Naive thymus-derived CD4-positive, alpha-beta T cell (primary cell): ENCODE measurements at places on chromosomes 7 and 10. TPM values are rescaled to one million over a fixed set of nuclear protein-coding genes. Genes with fewer than 3 reads are reported as not detected.

- no peak for DNase-seq
These were observed 111.4 kb upstream of the ZEB1 start for GRCh38 chr10:31207636-31208035.

The TNS3 gene
- total RNA-seq: 38.3 TPM

The PRSS37 gene
- total RNA-seq: not detected

- DNase-seq: no peak
These were observed 147.1 kb downstream of the LYZL1 start for GRCh38 chr10:29435809-29436501.

GRCh38 chr7:41449694-41450093 is 253.2 kb downstream of the INHBA start:
- DNase-seq: no peak

DNA sequence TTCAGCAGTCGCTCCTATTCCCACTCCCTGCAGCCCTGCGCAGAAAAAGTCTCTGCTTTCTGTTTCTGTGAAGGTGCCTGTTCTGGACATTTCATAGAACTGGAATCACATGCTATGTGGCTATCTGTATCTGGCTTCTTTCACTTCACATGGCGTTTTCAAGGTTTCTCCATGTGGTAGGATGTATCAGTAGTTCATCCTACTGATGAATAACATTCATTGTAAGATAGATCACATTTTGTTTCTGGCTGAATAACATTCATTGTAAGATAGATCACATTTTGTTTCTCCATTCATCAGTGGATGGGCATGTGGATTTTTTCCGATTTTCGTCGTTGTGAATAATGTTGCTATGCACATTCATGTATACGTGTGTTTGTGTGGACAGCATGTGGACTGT is 44.5 kb downstream of the HSPA12A start:
- DNase-seq: no peak

DNA sequence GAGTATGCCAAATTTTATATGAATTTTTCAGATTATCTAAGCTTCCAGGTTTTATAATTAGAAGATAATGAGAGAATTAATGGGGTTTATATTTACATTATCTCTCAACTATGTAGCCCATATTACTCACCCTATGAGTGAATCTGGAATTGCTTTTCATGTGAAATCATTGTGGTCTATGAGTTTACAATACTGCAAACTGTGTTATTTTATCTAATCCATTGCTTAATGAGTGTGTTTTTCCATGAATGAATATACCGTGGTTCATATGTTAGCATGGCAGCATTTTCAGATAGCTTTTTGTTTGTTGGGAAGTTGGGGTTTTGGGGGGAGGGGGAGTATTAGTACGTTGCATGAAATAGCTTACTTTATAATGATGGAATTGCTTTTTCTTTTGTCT is 44.5 kb downstream of the FGFBP3 start:
- DNase-seq: no peak

DNA sequence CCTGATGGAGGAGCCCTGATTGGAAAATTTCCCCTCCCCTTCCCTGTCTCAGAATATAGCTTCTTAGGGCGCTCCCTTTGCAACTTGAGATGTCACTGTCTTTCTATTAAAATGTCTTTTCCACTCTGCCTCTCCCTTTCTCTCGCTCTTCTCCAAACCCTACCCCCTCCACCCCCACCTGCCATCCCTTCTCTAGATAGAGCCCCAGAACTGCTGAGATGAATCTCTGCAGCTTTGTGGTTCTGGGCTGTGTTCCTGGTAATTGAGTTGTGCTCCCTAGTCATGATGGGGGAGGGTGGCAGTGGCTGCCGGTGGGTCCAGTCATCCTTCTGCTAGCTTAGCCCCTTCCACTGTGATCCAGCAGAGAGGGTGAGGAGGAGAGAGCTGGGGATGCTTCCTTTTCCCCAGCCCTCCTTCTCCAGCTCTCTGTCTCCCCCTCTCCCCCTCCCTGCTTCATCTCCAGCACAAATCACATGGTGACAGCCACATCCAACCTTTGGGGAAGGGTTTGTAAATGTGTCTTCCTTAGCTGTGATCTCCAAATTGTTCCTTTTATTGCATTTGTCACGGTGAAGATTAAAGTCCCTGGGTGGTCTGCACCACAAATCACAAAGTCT is 50.8 kb upstream of the BTRC start:
- DNase-seq: no peak

DNA sequence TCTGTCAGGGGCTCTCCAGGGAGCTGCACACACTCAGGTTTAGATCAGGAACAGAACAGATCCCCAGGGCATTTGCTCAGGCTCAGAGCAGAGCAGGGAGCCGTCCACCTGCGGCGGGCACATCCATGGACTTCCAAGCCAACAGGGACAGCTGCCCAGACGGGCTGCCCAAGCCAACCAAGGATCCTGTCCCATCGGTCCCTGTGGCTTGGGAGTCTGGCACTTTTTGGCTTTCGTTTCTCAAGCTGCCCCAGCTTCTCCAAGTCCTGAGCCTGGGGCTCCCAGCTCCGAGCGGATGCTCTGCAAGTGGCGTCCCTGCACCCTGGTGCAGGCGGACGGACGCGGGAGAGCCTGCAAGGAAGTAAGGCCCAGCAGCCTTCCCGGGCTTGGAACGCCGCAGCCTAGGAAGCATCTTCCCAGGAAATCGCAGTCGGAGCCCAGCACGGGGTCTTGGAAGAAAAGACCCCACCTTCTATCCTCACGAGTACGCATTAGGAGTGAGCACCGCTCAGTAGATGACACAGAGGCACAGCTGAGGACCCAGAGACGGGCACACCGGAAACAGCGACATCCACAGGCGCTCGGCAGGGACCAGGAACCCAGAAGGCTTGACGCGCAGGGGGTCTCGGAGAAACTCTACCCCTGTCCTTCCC is 6.0 kb downstream of the GPR146 start:
- DNase-seq: no peak

GRCh38 chr10:6840201-6840691 is 260.2 kb upstream of the PRKCQ start:
- no peak for DNase-seq

DNA sequence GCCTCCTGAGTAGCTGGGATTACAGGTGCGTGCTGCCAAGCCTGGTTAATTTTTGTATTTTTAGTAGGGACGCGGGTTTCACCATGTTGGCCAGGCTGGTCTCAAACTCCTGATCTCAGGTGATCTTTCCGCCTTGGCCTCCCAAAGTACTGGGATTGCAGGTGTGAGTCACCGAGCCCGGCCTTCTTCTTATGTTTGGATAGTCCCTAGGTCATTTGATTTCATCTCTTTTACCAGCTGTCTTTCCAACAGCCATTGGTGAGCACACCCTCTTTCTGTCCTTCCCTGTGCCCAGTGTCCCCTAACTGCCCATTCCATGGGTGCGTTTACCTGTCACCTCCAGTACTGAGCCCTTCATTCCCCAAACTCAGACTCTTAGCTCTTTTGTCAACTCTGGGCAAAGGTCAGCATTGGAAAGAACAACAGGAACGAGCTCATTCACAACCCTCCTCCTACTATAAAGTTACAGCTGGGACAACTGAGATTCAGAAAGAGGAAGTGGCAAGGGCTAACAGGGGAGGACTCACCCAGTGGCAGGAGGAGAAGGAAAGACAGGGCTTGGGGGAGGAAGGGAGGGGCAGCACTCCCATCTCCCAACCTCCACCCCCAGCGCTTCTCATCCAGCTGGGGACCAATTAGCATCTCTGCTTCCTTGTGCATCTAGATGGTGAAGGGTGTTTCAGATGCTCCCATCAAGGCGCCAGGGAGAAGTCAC is 5.6 kb downstream of the SSC4D start:
- no peak for DNase-seq

The ACHE gene
- total RNA-seq: 0.22 TPM

GRCh38 chr10:49397036-49397999 is 1.4 kb upstream of the DRGX start:
- DNase-seq: no peak
